Left forelimb (tissue), 1 donor: ENCODE measurements at places on chromosomes 7 and 10.

DNA sequence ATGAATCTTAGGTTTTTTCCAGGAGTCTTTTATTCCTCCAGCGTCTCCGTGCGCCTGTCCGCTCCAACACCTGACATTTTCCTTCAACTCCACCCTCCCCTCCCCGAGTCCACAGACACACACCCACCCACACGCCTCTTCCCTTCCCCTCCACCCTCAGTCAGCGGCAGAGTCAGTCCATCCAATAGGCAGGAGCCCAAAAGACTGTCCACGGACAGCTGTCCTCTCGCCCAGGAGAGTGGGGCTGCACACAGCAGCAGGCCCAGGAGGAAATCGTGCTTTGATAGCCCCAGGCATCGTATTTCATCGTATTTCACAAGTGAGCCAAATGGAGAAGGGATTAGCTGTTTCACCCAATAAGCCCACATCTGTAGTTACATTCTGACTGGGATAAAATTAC is 285.1 kb downstream of the ZEB1 start:
- no peak for DNase-seq

GRCh38 chr7:99806839-99807478 is 20.9 kb upstream of the CYP3A43 start:
- DNase-seq, result no peak

DNA sequence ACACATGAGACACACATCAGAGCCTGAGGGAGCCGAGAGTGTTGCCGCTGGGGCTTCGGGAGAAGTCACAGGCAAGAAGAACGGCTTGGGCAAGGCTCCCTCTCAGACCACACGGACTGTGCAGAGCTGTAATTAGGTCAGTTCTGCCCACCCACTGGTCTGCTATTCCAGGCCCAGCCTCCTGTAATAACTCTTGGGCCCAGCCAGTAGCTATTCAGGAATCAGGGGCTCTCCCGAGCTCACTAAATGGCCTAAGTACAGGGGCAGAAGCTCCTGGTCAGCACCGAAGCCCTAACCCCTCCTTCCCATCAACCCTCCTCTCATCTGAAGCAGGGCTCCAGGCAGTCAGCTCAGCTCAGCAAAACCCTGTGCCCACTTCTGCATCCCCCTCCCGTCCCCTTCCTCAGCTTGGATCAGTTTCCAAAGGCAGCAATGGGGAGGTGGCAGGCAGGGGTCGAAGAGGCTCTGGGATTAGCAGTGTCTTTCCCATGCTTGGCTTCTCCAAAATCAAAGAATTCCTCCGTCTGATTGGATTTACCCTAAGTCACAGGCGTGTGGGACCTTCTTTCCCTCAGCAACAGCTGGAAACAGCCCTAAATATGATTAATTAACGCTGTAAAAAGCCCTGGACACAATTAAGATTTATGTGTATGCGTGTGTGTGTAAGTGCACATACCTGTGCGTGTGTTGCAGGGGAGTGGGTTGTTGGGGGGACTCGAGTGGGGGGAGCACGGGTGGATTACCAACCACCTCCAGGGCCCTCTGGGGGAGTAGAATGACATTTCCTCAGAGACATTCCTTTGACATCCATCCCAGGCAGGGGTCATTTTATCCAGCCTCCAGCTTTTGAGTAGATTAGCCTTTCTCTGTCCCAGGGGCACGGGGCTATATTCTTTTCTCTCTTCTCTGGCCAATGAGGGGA is 48.4 kb upstream of the BTRC start:
- DNase-seq, result no peak

DNA sequence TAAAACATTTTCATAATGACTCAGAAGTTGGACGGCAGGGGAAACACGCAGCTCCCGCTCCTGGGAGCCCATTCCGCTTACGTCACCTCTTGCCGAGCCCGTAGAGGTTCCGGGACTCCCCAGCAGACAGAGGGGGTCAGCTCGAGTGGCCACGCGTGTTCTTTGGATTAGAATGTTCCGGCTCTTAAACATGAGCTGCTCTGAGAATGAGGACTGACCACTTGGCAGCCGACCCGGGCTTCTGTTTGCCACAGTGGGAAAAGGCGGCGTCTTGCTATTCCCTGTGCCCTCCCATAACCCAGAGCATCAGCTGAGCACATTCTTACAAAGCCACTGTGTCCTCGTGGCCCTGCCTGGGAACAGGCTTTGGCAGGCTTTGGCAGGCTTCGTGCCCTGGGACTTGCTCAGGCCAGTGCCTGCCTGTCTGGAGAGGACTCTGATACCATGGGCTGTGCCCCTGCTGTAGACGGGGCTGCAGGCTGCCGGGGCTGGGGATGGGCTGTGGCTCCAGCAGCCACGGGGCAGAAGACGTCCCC is 40.1 kb downstream of the PFKP start:
- DNase-seq, result no peak

GRCh38 chr7:41834805-41835694 is 132.2 kb upstream of the INHBA start:
- no peak for DNase-seq

- no peak for DNase-seq
These were observed 205.5 kb upstream of the KLF14 start for GRCh38 chr7:130939321-130940095.

GRCh38 chr7:149624006-149624405 is 126.4 kb upstream of the ZNF746 start:
- no peak for DNase-seq

GRCh38 chr10:119252051-119252465 is 44.7 kb downstream of the GRK5 start:
- no peak for DNase-seq

DNA sequence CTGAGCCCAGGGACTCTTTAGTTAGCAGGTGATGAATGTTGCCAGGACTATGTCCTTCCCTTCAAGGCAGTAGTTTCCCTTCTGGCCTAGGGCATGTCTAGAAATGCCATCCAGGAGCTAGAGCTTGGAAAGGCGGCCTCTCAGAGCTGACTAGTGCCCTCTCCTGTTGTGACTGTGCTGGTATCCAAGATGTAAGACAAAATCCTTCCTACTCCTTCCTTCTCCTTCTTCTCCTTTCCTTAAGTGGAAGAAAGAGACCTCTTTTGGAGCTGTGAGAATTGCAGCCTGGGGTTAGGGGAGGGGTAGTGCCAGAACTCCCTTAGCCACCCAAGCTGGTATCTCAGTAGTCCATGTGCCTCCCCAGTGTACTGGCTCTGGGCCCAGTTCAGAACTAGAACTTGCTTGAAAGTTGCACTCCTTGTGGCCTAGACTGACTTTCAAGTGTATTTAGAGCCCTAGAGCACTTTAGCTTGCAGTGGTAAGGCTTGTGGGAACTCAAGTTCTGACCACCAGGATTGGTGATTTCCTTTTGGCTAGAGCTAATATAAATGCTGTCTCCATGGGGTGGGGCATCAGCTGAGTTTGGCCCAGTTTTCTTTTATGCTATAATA is 118.8 kb downstream of the NPSR1 start:
- no peak for DNase-seq

DNA sequence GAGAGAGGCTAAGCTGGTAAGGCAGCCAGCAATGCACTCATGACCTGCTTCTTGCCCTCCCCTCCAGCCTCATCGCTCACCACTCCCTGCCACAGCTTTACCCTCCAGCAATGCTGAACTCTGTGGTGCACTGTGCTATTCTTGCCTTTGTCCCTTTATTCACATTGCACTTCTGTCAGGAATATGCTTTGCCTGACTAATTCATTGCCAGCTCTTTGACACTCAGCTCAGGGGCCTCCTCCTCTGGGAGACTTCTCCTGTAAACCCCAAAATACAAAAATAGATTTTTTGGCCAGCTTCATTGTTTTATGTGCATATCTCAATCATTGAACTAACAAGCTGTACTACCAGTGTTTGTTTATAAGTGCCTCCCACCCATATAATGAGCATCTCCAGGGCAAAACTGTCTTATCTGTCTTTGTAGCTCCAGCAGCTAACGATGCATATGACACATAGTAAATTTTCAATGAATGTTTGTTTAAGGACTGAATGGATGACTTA is 8.2 kb downstream of the CNNM1 start:
- no peak for DNase-seq

DNA sequence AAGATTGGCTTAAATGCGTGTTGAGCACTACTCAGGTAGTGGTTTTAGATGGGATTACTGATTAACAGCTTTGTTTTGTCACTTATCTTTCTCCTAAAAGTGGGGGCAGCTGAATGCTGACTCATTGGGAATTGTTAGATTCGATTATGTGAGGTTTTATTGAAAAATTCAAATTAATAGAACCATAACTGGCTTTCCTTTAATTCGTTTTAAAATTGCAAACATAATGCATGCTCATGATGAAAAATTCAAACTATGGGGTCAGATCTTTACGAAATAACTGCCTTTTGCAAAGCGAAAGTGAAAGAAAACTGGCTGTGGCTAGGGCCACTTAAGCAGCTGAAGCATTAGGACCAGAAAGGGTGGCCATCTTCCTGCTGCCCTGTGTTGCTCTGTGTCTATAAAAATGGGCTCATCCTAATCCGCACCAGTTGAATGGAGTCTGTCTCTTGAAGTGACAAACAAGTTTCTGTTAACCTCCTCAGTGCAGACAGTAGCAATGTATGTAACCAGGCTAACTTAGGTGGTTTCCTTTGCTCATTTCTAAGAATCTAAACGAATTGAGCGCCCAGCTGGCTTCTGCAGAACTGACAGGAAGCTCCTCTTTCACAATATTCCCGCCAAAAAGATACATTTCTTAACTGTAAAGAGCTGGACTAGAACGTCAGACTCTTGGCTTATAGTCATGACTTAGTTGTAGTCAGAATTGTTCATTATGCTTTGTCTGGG is 27.8 kb downstream of the DENND10 start:
- DNase-seq, result no peak

DNA sequence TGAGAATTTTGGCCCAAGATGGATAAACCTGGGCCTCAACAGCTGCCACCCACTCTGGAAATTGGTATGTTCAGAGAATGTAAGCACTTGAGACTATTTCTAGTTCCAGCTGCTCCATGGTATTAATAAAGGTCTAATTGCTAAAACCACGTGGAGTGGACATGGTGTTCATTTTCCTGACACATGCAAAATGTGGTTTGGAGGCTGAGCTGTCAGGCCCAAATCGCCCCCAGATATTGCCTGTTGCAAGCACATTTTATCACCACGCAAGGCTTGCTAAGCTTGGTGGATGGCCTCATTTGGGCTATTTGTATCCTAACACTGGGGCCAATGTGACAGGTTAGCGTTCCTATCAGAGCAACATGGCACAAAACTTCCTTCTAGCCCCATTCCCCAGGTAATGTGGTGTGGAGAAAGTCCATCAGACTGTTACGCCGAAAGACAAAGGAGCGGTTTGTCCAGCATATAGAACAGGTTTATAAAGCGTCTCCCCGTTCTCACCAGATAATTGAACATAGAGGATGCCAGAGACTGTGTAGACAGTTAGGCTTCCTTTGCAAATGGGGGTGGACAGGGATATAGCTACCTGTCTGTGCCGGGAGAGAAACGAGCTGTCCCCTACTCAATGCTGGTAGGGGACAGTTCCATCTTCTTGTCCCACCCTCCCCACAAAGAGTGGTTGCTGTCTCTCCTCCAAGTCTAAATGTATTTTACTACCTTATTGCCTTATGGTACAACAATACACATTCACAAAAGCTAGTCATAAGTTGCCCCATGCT is 78.0 kb upstream of the ANKRD1 start:
- no peak for DNase-seq

- DNase-seq, result no peak
These were observed 959 bp downstream of the PVRIG start for GRCh38 chr7:100220586-100221230.

GRCh38 chr7:30057741-30058140 is 29.5 kb downstream of the PLEKHA8 start:
- no peak for DNase-seq

- DNase-seq, result no peak
These were observed 9.0 kb upstream of the TACR2 start for GRCh38 chr10:69425511-69426298.

GRCh38 chr10:70903262-70903921 is 15.0 kb upstream of the PCBD1 start:
- peak; percentile 76 for DNase-seq

GRCh38 chr10:282294-283139 is 147.3 kb downstream of the ZMYND11 start:
- DNase-seq, result no peak

GRCh38 chr10:91778485-91778884 is 19.7 kb upstream of the TNKS2 start:
- no peak for DNase-seq

- DNase-seq, result peak; percentile 84
These were observed at the start of gene BICC1 for GRCh38 chr10:58512491-58513187. Gene BICC1, plus strand, starts transcription at chr10:58512872. Its CDS starts 272 bp downstream, at chr10:58513144.

DNA sequence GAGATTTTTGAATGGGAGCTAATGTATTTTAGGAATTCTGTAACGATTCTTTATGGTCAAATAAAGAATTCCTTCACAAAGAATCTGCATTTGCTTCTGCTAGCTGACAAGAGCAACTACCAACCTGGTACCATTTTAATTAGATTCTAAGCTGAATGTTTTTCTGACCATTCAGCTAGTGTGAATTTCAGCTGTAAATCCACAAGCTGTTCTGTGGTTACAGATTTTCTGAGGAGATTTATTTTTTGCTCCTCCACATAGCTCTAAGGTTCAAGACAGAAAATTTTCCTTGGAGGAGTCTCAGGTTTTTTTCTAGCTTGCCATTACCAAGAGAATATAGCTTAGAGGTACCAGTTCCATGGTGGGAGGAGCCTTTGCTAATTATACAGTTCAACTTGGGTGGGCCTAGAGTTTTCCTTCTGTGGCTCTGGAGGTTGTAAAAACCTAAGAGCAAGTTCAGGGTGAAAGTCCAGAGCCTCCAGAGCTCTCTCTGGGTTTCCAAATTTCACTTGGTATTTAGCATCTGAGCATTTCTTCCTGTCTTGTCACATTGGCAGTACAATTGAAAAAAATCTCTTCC is 120.1 kb downstream of the JAZF1 start:
- DNase-seq, result no peak

DNA sequence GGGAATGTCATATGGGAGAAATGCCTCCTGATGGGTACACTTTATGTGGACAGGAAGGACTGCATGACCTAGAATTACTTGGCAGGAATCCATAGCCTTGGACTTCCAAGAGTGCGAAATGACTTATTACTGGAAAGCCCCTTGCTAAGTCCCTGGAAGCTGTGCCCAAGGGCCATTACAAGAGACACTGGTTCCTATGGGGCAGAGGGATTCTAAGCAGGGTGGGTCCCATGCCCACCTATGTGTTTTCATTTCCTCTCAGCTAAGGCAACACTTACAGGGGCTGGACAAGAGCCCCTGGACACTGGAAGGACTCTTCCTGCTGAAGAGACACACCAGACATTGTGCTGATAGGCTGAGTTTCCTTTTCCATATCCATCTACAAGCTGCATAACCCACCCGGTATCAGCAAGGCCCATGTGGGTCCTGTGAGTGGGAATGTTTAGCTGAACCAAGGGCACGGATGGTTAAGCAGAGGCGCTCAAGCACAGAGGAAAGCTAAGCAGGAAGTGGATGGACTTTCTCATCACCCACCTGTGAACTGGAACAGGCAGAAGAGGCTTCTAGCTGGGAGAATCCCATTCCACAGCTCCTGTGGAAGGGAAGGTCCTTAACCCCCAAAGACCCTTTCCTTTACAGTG is 56.2 kb downstream of the XPNPEP1 start:
- no peak for DNase-seq

GRCh38 chr7:136325578-136325977 is 348.4 kb upstream of the MTPN start:
- no peak for DNase-seq

- no peak for DNase-seq
These were observed 176.2 kb upstream of the GDF10 start for GRCh38 chr10:47123716-47124288.

- no peak for DNase-seq
These were observed 372.2 kb downstream of the DPP6 start for GRCh38 chr7:154424350-154424749.
